Left renal pelvis (tissue), 4 donors: ENCODE measurements at places on chromosomes 5 and 9. TPM values are rescaled to one million over a fixed set of nuclear protein-coding genes. Genes with fewer than 3 reads are reported as not detected.

CENPK gene
- 32.0 TPM for polyA plus RNA-seq

- no peak for DNase-seq
These were observed 40.3 kb downstream of the NNT start for GRCh38 chr5:43643327-43643726.

ANKRD55 gene
- 1.0 TPM for polyA plus RNA-seq

IFNK gene
- not detected for polyA plus RNA-seq
